Neural progenitor cell (in vitro differentiated cells): ENCODE measurements at places on chromosomes 7 and 10.

DNA sequence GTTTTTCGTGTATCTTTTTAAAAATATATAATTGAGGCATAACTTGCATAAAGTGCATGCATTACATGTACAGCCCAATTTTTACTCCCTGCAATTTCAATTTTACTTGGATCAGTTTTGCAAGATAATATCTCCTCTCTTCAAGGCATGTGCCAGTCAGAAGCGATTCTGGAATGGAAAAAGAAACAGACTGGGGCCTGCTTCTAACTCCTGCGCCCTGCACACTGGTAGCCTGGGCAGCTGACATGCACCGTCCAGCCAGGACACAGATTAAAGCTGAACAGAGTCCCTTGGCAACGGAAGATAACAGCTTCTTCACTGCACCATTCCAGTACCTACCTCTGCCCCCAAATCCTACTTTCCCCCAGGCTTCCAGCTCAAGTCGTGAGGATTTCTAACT is 182.1 kb downstream of the FAM107B start:
- no peak for DNase-seq

DNA sequence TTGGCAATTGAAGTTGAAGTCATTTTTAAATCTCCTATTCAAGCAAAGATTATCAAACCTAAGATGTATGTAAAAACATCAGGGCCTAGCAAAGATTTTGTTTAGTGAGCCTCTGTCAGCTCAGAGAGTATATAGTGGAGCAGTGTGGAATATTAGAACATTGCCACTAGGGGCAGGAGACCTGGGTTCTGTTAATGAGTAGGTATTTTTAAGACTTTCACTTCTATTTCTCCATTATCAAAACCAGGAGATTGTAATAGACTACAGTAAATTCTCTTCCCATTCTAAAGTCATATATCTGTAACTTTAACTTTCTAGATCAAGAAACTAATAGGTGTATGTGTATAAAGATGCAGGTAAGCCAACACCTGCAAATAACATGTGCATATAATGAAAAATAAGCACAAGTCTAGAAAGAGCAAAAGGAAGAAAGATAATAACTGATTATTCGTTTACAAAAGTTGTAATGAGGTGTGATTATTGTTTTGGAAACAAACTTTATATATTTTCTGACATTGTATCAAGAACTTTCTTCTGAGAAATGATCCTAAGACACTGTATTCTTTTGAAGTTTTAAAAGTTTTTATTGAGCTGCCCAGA is 64.4 kb downstream of the KCND2 start:
- DNase-seq, result peak; percentile 42

DNA sequence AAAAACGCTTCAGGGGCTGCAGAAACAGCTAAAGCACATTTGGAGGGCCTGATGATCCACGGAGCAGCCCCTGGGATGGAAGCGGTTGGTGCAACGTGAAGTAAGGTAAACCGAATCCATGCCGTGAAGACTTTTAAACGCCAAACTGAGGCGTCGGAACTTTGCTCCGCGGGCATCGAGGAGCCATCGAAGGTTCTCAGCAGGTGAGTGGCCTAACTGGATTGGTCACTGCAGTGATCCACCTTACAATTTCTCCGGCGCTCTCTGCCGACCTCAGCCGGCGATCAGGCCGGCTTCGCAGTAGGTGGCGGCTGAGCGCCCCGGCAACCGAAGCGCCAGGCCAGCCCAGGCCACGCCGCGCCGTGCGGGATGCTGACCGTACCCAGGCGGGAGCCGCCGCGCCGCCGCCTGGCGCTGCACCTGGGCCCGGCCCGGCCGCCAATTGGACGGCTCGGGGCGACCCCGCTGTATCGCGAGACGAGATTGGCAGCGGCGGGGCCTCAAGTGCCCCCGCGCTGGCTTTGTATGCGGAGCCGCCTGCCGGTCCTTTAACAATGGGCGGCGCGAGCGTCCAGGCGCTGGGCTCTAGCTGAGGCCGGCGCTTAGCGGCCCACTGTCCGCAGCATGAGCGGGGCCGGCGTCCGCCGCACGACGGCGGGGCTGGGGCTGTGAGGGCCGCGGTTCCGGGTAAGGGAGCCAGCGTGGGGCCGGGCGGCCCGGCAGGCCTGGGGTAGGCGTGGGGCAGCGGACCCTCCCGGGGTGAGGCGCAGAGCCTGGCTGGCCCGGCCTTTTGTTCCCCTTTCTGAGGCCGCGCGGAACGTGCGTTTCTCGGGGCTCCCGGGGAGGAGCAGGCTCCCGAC is at the start of gene CCNJ:
Gene CCNJ, plus strand, starts transcription at position 551 of the 860 bp plus-strand sequence. CDS start 811 bp downstream, outside the sequence.
- DNase-seq, result peak; percentile 99

GRCh38 chr10:49407151-49407550 is 11.3 kb upstream of the DRGX start:
- no peak for DNase-seq

DNA sequence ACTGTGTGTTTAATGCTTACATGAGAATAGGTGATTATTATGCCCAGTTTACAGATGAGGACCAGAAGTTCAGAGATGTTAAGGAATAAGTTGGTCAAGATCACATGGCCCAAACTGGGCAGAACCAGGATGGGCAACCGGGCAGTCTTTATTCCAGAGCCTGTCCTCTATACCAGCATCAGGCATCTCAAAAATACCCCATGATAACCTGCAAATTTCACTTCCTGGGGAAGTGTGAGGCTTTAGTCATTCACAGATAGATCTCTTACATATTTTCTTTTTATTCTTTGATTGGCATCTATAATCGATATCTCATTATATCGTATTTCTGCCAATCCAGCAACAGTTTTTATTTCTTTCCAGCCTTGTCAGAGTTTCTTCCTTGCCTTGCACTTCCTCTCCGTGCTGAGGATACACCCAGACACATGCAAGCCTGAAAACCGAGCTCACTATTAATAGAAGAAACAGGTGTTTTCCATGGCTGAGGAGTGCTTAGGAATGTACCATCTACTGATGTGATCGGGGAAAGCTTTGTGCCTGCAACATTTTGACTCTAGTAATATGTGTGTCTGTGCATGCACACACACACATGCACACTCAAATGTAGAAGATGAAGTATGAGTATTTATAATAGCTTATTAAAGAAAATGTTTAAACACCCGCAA is 82.4 kb downstream of the CREM start:
- DNase-seq, result no peak

DNA sequence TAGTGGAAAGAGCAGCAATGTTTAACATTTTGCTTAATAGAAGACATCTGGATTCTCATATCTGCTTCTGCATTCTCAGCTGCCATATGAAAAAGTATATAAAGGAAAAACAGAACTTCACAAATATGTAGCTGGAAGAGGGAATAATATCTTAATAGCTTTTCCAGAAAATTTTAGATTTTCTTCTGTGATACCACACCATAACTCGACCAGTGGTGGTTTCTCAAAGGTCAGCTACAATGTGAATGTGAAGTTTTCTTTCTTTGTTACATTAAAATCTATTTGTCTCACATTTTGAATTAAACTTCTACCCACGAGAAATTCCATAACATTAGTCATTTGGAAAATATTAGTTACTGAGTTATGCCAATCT is 339.8 kb downstream of the PARD3 start:
- DNase-seq, result no peak

GRCh38 chr10:92377962-92378361 is 87.0 kb downstream of the MARCHF5 start:
- no peak for DNase-seq

DNA sequence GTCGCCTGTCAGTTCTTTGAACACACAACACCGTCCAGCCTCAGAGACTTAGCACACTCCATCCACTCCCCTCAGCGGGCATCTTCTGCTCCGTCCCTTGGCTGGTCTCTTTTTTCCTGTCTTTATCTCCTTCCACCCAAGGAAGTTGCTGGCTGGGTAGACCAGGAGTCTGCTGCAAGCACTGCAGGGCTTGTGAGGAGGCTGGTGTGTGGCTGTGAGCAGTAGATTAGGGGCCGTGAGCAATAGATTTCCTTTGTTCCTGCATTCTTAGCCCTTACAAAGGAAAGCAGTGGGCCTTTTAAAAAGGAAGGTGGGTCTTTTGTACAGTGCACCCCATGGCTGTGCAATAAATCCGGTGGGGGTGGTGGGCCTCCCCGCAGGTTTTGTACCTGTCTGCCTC is 100.3 kb upstream of the BTBD16 start:
- peak; percentile 80 for DNase-seq

- DNase-seq, result no peak
These were observed 36.0 kb upstream of the PPP1R3C start for GRCh38 chr10:91668913-91669312.

DNA sequence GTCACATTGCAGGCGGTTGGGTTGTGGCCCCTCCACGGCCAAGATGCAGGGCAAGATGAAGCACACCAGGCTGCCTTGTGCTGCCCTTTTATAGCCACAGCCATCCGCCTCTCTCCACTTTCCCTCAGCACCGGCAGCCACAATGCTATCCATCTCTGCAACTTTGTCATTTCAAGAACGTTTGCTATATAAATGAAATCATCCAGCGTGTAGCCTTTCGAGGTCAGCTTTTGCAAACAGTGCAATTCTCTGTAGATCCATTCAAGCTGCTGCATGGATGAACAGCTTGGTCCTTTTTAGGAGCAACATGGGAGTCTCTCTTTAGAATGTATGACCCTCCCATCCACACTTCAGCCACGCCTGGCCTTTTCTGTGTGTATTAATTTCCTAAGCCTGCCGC is 6.4 kb upstream of the IL15RA start:
- no peak for DNase-seq

DNA sequence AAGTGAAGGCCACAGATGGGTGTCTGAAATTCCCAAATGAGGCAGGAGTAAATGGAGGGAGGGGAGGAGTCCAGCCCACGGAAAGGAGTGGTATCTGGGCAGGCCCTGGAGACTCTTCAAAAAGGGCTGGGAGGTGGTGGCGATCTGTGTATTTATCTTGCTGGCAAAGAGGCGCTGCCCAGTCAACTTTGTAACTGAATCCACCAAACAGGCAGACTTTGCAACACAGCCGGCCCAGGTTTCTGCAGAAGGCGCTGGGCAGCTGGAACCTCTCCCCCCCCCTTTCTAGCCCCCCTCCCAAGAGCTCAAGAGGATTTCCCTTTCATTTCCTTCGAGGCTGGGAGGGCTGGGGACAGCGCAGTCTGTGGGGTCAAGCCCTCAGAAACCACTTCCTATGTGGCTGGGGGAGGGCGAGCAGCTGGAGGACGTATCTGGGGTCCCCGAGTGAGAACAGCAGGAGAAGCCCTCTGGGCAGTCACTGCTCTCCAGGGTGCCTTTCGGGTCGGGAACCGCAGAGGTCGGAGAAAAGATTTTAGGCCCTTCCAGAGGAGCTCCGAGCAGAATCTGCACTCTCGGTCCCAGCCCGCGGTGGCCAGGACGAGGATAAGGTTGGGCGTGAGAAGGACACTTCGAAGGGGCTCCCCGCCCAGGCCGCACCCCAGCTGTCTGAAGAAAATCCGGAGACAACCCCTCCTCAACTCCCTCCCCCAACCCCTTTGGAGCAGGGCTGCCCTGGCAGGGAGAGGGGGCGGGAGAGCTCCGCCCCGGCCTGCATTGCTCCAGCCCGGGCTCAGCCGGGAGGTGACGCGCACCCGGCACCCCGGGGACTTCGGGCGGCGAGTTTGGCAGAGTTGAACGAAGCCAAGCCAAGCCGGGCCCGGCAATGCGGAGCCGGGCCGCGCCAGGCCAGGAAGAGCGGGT is 965 bp downstream of the ZCCHC24 start:
- peak; percentile 86 for DNase-seq

DNA sequence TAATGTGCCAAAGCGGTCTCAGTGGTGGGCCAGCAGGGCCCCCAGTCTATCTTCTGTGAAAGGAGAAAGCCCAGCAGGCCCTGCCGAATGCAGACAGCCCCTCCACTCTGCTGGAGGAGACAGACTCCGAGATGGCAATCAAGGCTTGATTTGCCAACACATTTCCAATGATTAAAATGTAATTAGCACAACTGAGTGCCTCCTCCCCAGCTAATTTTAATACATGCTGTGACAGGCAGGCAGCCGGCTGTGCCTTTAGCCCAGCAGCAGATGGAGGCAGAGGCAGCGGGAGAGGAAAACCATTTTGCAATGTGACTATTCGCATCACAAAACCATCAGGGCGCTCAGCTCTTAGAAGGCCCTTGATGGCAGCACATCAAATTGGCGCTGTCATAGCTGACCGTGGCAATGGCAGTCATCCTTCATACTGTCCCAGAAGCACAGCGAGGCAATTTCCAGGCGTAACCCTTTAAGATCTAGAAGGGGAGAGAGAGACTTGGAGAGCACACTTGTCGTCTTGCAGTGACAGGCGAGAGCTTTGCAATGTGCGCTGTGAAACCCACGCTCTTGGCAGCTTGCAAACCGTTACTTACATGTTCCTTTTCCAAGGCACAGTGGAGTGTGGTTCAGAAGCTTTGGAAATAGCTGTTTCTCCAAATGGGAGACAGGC is 714.8 kb upstream of the GALNT17 start:
- DNase-seq, result peak; percentile 24

GRCh38 chr10:34078017-34078744 is 736.9 kb downstream of the PARD3 start:
- no peak for DNase-seq

DNA sequence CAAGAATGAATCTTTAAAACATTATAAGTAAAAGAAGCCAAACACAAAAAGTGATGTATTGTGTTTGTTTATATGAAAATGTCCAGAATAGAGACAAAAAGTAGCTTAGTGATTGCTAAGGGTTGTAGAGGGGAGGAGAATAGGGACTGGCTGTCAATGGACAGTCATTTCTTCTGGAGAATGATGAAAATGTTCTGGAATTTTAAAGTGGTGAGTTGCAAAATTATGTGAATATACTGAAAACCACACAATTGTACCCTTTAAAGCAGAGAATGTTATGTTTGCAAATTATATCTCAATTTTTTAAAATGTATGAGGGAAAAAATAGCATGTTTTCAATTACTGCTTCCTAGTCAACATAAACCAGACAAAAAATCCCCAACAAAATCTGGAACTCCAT is 174.2 kb downstream of the KMT2E start:
- DNase-seq, result no peak

DNA sequence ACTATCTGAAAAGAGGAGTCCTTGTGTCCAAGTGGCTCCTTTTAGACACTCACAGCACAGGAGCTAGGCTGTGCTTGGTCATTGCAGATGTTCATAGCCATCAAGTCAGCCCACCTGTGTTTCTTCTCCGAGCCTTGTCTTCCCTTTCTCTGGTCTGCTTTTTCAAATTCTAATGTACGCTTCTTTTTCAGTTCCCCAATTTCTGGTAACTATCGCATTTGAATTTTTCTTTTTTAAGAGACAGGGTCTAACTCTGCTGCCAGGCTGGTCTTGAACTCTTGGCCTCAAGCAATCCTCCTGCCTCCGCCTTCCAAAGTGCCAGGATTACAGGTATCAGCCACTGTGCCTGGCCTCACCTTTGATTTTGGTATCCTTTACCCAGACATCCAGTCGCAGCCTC is 18.9 kb downstream of the APBB1IP start:
- DNase-seq, result no peak
